Left lung (tissue), 14 donors: ENCODE measurements at places on chromosomes 2 and 18. TPM values are rescaled to one million over a fixed set of nuclear protein-coding genes. Genes with fewer than 3 reads are reported as not detected.

The CIDEA gene
- total RNA-seq = not detected

The TUBA3D gene
- total RNA-seq = not detected

The LYG2 gene
- not detected for total RNA-seq

The FABP1 gene
- not detected for total RNA-seq

The DNAJC5G gene
- total RNA-seq = not detected

The NMUR1 gene
- total RNA-seq = 1.1 TPM

The SLC35F6 gene
- 62.1 TPM for total RNA-seq

The XIRP2 gene
- 0.08 TPM for total RNA-seq

The ADD2 gene
- 0.92 TPM for total RNA-seq

The CFC1B gene
- total RNA-seq = not detected

The UGT1A10 gene
- total RNA-seq = not detected

The G6PC2 gene
- not detected for total RNA-seq

The HOXD13 gene
- not detected for total RNA-seq

The PID1 gene
- 37.0 TPM for total RNA-seq

The STRADB gene
- 23.6 TPM for total RNA-seq

The KATNAL2 gene
- total RNA-seq = 4.2 TPM

The MALL gene
- 105 TPM for total RNA-seq
